Hematopoietic multipotent progenitor cell treated with erythropoietin and hydrocortisone succinate and interleukin-3 and kit ligand, for 8 days (in vitro differentiated cells): ENCODE measurements at places on chromosomes 13 and 19.

GRCh38 chr13:94617389-94618000 lies 15.8 kb downstream of the GPR180 start:
- DNase-seq = peak; percentile 61

DNA sequence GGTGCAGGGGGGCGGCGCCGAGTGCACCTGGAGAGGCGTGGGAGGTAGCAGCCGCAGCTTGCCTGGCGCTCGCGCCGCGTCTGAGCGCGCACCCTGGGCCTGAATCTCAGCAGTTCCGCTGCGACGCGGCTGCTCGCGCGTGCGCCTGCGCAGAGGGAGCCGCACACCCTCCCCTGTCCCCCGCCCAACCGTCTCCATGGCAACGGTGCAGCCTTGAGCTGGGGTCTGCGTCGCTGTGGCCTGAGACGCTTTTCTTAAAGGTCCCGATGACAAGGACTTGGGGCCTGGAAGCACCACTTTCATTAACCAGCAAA lies at the start of gene PNMA8B:
PNMA8B (minus strand) TSS at position 82 of the 314 bp plus-strand sequence. CDS start 402 bp downstream, outside the sequence.
- DNase-seq = no peak

DNA sequence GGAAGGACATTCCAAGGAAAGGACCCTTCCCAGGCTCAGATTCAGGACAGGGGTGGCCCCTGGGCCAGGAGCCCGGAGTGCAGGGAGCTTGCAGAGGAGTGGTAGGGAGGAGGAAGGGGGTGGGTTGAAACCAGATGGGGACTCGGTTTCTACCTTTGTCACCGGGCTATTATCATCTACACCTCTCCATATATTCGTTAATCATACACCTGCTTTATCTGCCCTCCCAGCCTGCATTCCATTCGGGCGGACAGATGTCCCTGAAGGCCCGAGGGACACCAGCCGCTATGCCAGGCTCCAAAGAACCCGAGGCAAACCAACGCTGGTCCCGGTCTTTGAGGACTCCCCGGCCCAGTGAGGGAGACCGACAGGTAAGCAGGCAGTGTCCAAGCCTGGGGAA lies 15.5 kb upstream of the MYH14 start:
- no peak for DNase-seq

GRCh38 chr19:30879736-30880135 lies 469.5 kb downstream of the TSHZ3 start:
- DNase-seq = no peak

DNA sequence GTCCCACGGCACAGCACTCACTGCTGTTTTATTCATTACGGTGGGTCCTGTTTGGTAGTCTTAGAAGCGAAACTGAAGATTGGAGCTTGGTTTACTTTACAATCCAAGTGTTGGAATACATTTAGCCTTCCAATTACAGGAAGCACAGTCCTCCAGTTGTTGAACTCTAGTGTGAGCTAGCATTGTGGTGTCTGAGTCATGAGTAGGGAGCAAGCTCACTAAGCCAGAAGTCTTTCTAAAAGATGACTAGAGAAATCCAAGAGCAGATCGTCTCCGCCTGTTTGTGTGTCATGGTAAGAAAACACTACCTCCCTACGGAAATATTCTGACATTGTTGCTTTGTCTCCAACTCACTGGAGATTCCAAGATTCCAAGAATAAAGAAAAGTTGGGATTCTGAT lies 10.1 kb upstream of the SHISA2 start:
- no peak for DNase-seq

DNA sequence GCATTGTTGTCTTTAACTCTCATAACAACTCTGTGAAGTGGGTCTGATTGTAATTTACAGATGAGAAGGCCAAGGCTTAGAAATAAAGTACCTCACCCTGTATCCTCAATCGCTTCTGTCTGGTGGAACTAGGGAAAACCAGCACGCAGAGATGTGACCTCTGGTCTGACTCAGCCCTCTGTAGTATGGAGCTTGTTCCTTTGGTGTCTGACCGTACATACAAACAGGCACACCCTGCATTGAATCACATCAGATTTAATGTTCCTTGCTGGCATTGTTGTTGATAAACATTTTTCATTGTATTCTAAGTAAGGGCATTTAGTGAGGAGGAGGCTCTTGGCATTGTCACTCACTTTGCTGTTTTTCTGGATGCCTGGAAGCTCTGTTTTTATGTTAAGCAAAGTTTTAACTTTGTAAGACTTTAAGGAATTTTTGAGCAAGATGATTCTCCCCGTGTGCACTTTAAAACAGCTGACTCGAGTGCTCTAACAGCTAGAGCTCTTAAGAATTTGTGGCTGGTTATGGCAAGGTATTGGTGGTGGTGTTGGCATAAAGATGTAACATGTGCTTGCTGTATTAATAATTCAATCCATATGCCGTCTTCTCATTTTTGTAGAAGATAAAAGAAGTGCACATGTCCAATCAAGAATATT lies 89.0 kb upstream of the SPATA13 start:
- DNase-seq = no peak

- DNase-seq = no peak
Measured at GRCh38 chr13:106291006-106291405, 244.5 kb downstream of the EFNB2 start.
